ENCODE measurements at places on chromosomes 5 and 9. TPM values are rescaled to one million over a fixed set of nuclear protein-coding genes. Genes with fewer than 3 reads are reported as not detected.
A peak's percentile ranks its signal among the peaks of the same experiment; 100 is the strongest.

Gene LCN15
- total RNA-seq = not detected

- H3K27ac ChIP-seq = peak overlapping the region; percentile 90
- peak overlapping the region; percentile 94 for H3K4me3 ChIP-seq
- DNase-seq = peak; percentile 81
- no peaks in the 10 kb centered on the region for H3K27me3 ChIP-seq
- peaks cover 45% of the 10 kb centered on the region for H3K36me3 ChIP-seq
- H3K4me1 ChIP-seq = peaks cover 80% of the 10 kb centered on the region
Measured at GRCh38 chr9:89496645-89497256, 1.2 kb downstream of the SEMA4D start.

DNA sequence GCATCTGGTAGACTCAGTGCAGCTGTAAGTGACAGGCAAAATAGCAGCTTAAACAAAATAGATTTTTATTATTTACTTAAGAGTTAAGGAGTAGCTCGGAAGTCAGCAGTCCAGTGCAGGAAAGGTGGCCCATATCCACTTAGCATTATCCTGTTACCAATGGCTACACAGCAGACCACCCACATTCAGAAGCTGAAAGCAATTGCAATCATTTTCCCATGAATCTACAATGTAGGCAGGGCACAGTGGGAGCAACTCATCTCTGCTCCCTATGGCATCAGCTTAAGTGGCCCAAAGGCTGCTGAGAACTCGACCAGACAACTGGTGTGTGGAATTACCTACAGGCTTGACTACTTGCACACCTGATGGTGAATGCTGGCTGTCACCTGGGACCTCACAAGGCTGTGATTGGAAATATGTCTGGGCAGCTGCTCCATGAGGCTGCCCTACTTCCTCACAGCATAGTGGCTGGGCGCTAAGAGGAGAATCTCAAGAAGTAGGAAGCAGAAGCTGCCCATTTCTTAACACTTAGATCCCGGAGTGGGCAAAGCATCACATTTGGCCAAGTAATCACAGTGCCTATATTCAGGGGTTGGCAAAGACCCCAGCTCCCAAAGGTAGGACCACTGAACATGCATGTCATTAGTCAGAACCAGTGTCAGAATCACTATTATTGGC is 56.4 kb downstream of the SNX18 start:
- H3K4me3 ChIP-seq = no peak overlapping the region
- peaks cover 10% of the 10 kb centered on the region for H3K4me1 ChIP-seq
- H3K27ac ChIP-seq = no peak overlapping the region
- no peaks in the 10 kb centered on the region for H3K36me3 ChIP-seq

GRCh38 chr5:77791356-77791755 is 15.2 kb upstream of the TBCA start:
- peaks cover 28% of the 10 kb centered on the region for H3K27me3 ChIP-seq
- H3K36me3 ChIP-seq = no peaks in the 10 kb centered on the region
- no peak overlapping the region for H3K4me3 ChIP-seq
- no peaks in the 10 kb centered on the region for H3K4me1 ChIP-seq

DNA sequence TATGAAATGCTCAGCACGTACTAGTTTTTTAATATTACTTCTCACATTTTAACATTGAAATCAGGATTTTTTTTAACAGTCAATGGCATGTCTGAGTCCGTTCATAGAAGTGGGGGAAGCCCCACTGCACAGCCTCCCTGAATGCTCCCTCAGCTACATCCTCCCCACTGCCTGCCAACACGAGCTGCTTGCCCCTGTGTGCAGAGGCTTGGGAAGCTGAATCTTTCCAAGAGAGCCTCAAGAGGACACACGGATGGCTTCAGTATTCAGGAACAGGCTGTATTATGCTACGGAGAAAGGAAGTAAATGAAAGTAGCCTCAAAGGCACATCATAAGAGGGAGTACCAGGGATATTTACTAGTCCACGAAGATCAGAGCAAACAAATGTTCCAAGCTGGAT is 248.7 kb downstream of the SPOCK1 start:
- no peaks in the 10 kb centered on the region for H3K36me3 ChIP-seq
- H3K4me3 ChIP-seq = no peak overlapping the region
- H3K27ac ChIP-seq = no peak overlapping the region
- no peaks in the 10 kb centered on the region for H3K27me3 ChIP-seq
- H3K4me1 ChIP-seq = no peaks in the 10 kb centered on the region
